CD4-positive, alpha-beta T cell (primary cell): ENCODE measurements at places on chromosomes 13 and 19. TPM values are rescaled to one million over a fixed set of nuclear protein-coding genes. Genes with fewer than 3 reads are reported as not detected.

GRCh38 chr13:105996391-105997025 lies 539.0 kb downstream of the EFNB2 start:
- H3K36me3 ChIP-seq: no peaks in the 10 kb centered on the region
- no peaks in the 10 kb centered on the region for H3K27me3 ChIP-seq
- H3K27ac ChIP-seq: no peak overlapping the region
- H3K4me3 ChIP-seq: no peak overlapping the region

DNA sequence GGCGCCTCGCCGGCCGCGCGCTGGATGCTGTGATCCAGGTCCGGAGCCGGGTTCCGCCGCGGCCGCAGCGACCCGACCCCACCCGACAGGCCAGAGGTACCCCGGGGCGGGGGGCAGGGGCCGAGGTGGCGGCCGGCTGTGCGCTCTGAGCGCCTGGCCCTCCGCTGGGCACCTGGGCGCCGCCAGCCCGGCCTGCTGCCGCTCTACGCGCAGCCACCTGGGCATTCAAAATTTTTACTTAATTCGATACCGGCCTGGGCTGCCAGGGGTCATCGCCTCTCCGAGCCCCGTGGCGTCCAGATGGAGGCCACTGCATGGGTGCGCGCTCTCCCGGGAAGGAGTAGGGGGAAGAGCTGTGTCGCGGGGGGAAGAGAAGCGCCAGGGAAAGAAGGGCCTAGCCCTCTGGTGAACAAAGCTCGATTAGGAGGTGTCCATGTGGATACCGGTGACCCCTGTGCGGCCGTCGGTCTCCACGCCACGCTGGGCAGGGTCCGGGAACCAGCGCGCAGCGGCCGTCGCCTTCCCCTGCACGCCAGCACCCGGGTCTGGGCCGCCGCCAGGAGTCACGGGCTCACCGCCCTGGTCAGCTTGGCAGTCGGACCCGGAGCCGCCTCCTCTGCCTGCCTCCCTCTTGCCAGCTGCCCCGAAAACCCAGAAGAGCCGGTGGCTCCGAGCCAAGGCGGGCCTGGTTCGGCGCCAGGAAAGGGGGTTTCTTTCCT lies 666 bp downstream of the BIVM start:
- H3K4me3 ChIP-seq: peak overlapping the region; percentile 77
- H3K4me1 ChIP-seq: peaks cover 31% of the 10 kb centered on the region
- no peak for DNase-seq
- H3K36me3 ChIP-seq: no peaks in the 10 kb centered on the region
- H3K27me3 ChIP-seq: peaks cover 18% of the 10 kb centered on the region
- no peak overlapping the region for H3K27ac ChIP-seq

- no peak overlapping the region for H3K27ac ChIP-seq
- H3K4me3 ChIP-seq: no peak overlapping the region
- no peak for DNase-seq
- H3K4me1 ChIP-seq: no peaks in the 10 kb centered on the region
- H3K27me3 ChIP-seq: no peaks in the 10 kb centered on the region
Observed at GRCh38 chr19:52237197-52237596, 32.2 kb upstream of the ZNF766 start.

- H3K36me3 ChIP-seq: no peaks in the 10 kb centered on the region
- H3K27me3 ChIP-seq: peaks cover 57% of the 10 kb centered on the region
- no peak overlapping the region for H3K27ac ChIP-seq
- DNase-seq: no peak
- H3K4me3 ChIP-seq: no peak overlapping the region
- H3K4me1 ChIP-seq: no peaks in the 10 kb centered on the region
Observed at GRCh38 chr13:112106478-112107141, 39.7 kb downstream of the SOX1 start.

DNA sequence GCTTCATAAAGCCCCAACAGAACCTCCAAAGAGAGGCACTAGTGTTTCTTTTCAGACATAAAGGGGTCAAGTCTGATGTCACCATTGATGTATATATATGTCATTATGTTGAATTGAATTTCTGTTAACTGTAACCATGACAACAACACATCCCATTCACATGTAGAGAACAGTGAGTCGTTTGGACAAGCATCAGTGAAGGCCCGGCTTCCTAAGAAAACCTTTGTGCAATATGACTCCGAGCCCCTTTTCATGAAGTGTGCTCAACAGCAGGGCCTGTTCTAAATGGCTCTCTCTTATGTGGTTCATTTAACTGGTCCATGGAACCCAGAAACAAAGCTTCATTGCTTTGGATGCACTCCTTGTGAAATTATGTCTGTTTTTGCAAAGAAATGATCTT lies 67.2 kb upstream of the UBL3 start:
- no peaks in the 10 kb centered on the region for H3K27me3 ChIP-seq
- no peaks in the 10 kb centered on the region for H3K36me3 ChIP-seq
- H3K27ac ChIP-seq: no peak overlapping the region
- no peak overlapping the region for H3K4me3 ChIP-seq
- H3K4me1 ChIP-seq: peaks cover 7% of the 10 kb centered on the region

SSC5D gene
- total RNA-seq: 1.3 TPM

TEX26 gene
- total RNA-seq: not detected

KCNN4 gene
- total RNA-seq: 10.4 TPM

IGSF23 gene
- not detected for total RNA-seq
